ENCODE measurements at places on chromosomes 16 and 17.

- no peak overlapping the region for H3K4me3 ChIP-seq
- DNase-seq = no peak
- peaks cover 21% of the 10 kb centered on the region for H3K4me1 ChIP-seq
Observed at GRCh38 chr17:12522336-12522735, 143.4 kb upstream of the MYOCD start.

DNA sequence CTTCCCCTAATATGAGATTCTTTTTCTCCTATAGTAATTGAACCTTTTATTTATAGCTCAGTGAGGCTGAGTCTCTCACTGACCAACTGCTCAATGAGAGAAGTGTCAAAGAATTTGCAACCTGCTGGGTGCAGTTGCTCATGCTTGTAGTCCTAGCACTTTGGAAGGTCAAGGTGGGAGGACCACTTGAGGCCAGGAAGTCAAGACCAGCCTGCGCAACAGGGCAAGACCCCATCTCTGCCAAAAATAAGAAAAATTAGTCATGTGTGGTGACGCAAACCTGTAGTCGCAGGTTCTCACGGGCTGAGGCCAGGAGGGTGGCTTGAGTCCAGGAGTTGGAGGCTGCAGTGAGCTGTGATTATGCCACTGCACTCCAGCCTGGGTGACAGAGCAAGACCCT lies 30.9 kb upstream of the CRYBA1 start:
- H3K4me1 ChIP-seq = no peaks in the 10 kb centered on the region
- H3K4me3 ChIP-seq = no peak overlapping the region
- no peaks in the 10 kb centered on the region for H3K36me3 ChIP-seq
- no peak overlapping the region for H3K27ac ChIP-seq

- peaks cover 36% of the 10 kb centered on the region for H3K27me3 ChIP-seq
- peak; percentile 65 for DNase-seq
- peak overlapping the region; percentile 48 for H3K4me3 ChIP-seq
- peak overlapping the region; percentile 54 for H3K27ac ChIP-seq
- H3K4me1 ChIP-seq = peaks cover 11% of the 10 kb centered on the region
- no peaks in the 10 kb centered on the region for H3K36me3 ChIP-seq
Observed at GRCh38 chr17:74971069-74971841, 1.3 kb downstream of the HID1 start.

- H3K4me3 ChIP-seq = no peak overlapping the region
- no peaks in the 10 kb centered on the region for H3K27me3 ChIP-seq
Observed at GRCh38 chr17:40346765-40347158, 17.8 kb downstream of the GJD3 start.

DNA sequence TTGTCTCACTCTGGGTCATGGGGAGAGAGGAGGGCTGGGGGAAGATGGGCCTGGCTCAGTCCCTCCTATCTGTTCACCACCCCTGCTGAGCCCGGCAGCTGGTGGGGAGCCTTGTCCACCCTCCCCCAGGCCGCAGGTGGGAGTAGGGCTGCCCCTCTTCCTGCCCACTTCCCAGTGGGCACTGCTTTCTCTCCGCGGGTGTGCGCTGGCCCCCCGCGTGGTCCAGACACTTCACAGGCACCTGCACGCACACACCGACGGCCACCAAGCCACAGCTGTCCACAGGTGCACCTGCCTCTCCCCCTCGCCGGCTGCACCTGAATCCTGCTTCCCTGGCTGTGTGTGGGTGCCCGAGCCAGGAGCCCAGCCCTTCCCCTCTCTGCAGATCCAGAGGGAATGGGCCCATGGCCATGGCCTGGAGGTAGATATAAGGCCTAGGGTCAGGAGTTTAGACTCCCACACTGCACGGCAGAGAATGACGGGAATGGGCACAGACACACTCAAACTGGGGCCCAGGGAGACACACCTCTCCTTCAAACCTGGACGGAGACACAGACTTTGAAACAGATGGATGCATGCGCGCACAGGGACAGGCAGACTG lies 2.0 kb downstream of the NHERF2 start:
- no peak overlapping the region for H3K4me3 ChIP-seq
- peaks cover 4% of the 10 kb centered on the region for H3K27me3 ChIP-seq
- peaks cover 4% of the 10 kb centered on the region for H3K4me1 ChIP-seq
- no peaks in the 10 kb centered on the region for H3K36me3 ChIP-seq
- no peak for DNase-seq
- H3K27ac ChIP-seq = no peak overlapping the region

DNA sequence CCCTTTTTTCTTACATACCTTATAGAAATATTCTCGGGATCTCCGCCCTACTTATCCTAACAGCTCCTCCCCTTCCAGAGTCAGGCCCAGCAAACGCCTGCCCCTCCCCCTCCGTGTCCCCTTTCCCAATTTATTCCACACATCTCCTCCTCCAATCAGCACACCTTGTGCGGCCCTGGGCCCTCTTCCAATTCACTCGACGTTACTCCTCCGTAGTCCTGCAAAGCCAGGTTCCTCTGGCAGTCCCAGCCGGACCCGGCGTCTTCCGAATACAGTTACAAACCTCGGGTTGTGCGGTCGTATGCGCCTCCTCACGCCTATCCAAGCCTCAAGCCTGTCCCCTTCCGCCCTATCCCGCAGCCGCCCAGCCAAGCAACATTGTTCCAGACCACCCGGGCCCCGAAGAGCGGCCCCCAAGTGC lies 677 bp downstream of the CBX1 start:
- DNase-seq = peak; percentile 83
- H3K36me3 ChIP-seq = no peaks in the 10 kb centered on the region
- peak overlapping the region; percentile 87 for H3K27ac ChIP-seq
- peak overlapping the region; percentile 64 for H3K4me3 ChIP-seq

GRCh38 chr17:33338242-33338641 lies 45.1 kb upstream of the ASIC2 start:
- H3K27ac ChIP-seq = no peak overlapping the region
- H3K36me3 ChIP-seq = no peaks in the 10 kb centered on the region
- DNase-seq = no peak
- no peaks in the 10 kb centered on the region for H3K4me1 ChIP-seq
- no peak overlapping the region for H3K4me3 ChIP-seq

GRCh38 chr17:78144147-78144719 lies 2.0 kb upstream of the C17orf99 start:
- peak overlapping the region; percentile 28 for H3K27ac ChIP-seq
- no peaks in the 10 kb centered on the region for H3K36me3 ChIP-seq
- peak; percentile 96 for DNase-seq
- no peak overlapping the region for H3K4me3 ChIP-seq

GRCh38 chr17:68849673-68850610 lies 105.2 kb downstream of the ABCA8 start:
- no peaks in the 10 kb centered on the region for H3K27me3 ChIP-seq
- H3K4me1 ChIP-seq = no peaks in the 10 kb centered on the region
- no peaks in the 10 kb centered on the region for H3K36me3 ChIP-seq

GRCh38 chr17:81090361-81091136 lies 55.6 kb downstream of the BAIAP2 start:
- H3K27ac ChIP-seq = no peak overlapping the region
- H3K27me3 ChIP-seq = no peaks in the 10 kb centered on the region
- no peak overlapping the region for H3K4me3 ChIP-seq
- peaks cover 13% of the 10 kb centered on the region for H3K4me1 ChIP-seq
- DNase-seq = no peak
- no peaks in the 10 kb centered on the region for H3K36me3 ChIP-seq

DNA sequence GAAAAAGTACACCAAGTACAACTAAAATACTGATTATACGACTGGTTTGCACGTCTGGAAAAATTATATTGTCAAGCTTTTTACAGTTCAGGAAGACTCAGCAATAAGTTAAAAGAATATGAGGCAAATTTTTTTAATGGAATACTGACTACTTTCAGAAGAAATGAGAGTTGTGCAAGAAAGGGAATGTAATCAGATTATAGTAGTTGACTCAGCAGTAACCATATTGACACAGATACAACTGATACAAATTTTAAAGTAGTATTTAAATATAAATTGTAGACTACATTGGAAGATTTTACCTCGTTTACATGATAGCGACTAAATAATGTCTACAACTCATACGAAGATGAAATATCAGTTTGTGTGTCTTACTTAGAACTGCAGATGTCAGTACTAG lies 16.7 kb downstream of the ASGR2 start:
- DNase-seq = no peak
- H3K27me3 ChIP-seq = no peaks in the 10 kb centered on the region
- no peaks in the 10 kb centered on the region for H3K36me3 ChIP-seq

All from cardiac muscle cell (in vitro differentiated cells and primary cell).